Activated effector memory CD4-positive, alpha-beta T cell treated with Interleukin-2 at 50 U/mL for 16 hours (primary cell): ENCODE measurements at places on chromosomes 3 and 15.

GRCh38 chr3:102536456-102536855 is 101.6 kb downstream of the ZPLD1 start:
- DNase-seq, result no peak

DNA sequence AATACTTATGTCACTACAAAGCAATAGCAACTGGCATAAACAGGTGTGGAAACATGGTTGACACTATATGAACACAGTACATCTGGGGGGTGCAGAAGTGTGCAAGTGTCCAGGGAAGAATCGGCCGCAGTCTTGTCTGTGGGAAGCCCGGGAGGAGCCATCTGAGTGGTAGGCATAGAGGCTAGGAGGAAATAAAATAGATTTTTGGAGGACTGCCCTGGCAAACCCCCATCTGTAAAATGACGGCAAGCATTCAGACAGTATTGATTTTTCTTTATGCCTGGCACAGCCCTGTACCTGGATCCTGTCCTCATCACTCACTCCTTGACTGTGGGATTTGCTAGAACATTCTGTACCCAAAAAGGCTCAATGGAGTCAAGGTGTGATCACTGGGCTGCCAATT is 31.3 kb downstream of the THSD4 start:
- no peak for DNase-seq

- DNase-seq, result no peak
Measured at GRCh38 chr3:27596921-27597320, 112.7 kb upstream of the SLC4A7 start.

GRCh38 chr15:71106802-71107500 is 8.3 kb upstream of the THSD4 start:
- DNase-seq, result no peak

DNA sequence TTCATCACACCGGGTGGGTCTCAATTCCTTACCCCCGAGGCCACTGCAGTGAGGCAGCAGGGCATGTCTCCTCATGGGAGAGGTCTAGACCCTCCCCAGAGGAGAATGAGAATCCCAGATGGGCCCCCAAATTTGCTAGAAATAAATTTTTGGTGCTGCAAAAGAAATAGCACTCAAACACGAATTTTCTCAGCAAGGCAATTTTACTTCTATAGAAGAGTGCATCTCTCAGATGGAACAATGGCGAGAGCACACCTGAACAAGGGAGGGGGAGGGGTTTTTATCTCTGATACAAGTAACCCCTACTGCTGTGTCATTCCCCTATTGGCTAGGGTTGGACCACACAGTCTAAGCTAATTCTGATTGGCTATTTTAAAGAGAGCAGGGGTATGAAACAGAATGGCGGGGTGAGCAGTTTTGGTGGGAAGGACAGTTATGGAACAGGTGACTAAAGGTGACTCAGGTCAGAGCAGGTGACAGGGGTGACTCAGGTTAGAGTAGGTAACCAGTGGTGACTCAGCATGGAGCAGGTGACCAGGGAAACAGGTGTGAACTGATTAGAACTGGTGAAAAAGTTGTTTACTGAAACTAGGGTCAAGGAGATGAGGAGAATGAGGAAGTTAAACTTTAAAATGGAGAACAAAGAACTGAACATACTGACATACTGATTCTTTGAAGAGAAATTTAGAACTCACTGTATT is 93.0 kb upstream of the WNT7A start:
- no peak for DNase-seq

DNA sequence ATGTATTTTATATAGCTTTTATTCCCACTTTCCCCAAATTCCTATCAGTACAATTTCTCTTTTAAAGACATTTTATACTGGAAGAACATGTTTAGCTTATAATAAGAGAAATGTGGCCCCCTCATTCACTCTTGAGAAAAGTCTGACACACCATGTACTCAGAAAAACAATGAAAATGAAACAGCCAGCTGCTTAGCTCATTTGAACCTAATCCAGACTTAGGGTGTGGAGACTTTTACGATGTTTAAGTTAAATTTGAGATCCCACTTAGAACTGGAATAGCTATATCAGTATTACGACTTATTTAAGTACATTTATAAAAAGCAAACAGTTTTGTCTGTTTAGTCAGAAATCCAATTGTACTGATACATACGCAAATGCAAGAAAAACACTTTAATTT is 252.3 kb upstream of the ARRDC4 start:
- no peak for DNase-seq

GRCh38 chr3:55607844-55608243 is 120.7 kb upstream of the WNT5A start:
- DNase-seq, result no peak

- no peak for DNase-seq
Measured at GRCh38 chr3:140432229-140432669, 245.6 kb upstream of the TRIM42 start.

GRCh38 chr3:2415083-2415482 is 316.4 kb downstream of the CNTN4 start:
- DNase-seq, result no peak
